ENCODE measurements at places on chromosomes 2 and 18.

GRCh38 chr2:65430603-65431420 is 1.6 kb downstream of the SPRED2 start:
- DNase-seq = peak; percentile 74

- DNase-seq = peak; percentile 50
Observed at GRCh38 chr18:21897811-21898210, 157.2 kb downstream of the MIB1 start.

- no peak for DNase-seq
Observed at GRCh38 chr2:123162400-123163016, 862.6 kb upstream of the CNTNAP5 start.

- DNase-seq = no peak
Observed at GRCh38 chr2:190904640-190905261, 24.1 kb downstream of the GLS start.

- no peak for DNase-seq
Observed at GRCh38 chr2:117700471-117700870, 114.0 kb upstream of the DDX18 start.

- no peak for DNase-seq
Observed at GRCh38 chr18:63619661-63620060, 24.4 kb downstream of the SERPINB4 start.

DNA sequence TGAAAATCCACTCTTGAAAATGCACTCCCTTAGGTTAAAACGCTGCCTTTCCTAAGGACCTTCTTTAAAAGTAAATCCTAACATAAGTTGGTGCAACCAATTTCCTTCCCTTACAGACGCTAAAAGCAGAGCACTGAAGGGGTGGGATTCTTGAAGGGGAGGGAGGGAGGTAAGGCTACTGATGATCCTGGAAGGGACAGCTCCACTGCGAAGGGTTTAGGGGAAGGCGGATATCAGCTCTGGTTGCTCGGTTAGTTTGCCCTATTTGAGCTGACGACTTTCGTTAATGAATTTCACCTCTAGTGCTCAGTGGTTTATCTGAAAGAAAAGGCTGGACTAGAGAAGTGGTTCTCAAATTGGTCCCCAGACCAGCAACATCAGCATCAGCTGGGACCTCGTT is 49.7 kb upstream of the SIGLEC15 start:
- DNase-seq = no peak

- no peak for DNase-seq
Observed at GRCh38 chr2:46706264-46706983, 209.2 kb downstream of the MCFD2 start.

- no peak for DNase-seq
Observed at GRCh38 chr2:198167346-198167745, 363.0 kb downstream of the PLCL1 start.

DNA sequence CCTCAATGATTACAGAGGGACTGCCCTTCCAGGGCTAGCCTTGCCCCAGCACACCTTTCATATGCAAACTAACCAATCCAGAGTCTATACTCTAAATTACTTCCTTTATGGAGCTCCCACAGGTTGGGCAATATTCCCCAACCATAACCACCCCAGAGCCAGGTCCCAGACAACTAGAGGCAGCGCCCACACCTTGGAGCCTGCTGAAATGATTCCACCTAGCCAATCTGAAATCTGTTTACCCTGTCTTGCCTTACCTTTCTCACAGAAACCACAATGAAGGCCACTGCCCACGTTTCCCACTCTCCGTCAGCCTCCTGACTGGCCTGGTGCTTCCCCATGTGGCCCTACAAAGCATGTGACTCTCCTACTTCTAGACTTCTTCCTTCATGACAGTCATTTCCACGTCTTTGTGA is 62.0 kb downstream of the REEP1 start:
- DNase-seq = no peak

- no peak for DNase-seq
Observed at GRCh38 chr2:165874445-165875039, 79.0 kb downstream of the TTC21B start.

GRCh38 chr2:43488737-43489136 is 107.1 kb downstream of the THADA start:
- DNase-seq = no peak

DNA sequence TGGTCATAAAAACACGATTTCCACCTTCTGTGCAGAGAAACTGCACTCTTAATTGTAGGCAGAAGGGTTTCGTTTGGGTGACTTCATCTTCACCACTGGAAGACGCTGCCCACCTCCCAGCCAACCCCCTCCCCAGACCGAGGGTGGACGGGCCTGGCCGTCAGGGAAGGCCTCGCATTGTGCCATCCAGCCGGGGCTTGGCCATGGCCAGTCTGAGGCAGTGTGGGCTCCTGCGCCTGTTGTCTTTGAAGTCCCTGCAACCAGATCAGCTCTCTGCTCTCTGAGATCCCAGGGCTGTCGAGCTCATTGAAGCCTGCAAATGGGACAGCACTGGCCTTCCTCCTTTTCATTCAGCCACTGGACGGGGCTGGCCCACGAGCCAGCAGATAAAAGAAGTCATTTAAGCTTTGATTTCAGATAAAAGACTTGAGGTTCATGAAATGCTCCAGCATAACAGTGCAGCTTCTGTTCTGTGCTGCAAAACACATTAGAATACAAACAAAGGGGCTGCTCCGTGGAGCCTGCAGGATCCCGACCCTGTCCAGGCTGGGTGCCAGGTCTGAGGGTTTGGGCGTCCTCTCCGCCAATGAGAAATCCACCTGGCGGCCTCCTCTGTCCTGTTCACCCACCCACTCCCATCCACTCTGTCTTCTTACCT is 253.5 kb downstream of the LDLRAD4 start:
- DNase-seq = no peak

GRCh38 chr2:241932899-241933178 is 63.3 kb downstream of the RTP5 start:
- no peak for DNase-seq

DNA sequence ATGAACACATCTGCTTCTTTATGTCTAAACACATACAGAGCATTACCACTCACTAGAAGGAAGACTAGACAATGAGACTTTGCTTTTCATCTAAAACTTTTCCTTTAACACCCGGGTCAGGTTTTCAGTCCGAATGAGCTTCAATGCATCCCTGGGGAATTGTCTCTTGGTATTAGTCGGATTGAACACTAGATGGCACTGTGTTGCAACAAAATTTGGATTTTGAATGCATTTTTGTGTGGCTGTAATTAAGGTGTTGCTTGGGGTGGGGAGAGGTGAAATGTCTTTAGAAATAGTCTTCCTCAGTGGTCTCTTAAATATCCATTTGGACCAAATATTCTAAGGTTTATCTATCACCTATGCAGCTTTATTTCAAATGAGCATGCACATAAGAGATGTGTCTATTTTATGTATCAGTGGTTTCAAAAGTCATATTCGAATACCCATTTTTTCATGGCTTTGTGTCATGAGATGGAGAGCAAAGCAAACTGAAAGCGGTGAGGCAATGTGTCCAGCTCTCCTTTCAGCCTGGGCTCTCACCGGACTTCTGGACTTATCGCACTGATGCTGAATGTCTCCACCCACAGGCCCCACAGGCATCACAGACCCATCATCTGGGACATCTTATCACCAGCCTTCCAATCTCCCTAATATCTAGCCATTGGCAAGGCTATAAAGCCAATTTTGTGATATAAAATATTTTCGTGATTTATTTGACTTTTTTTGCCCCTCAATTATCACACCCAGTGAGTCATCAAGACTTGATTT is 510.3 kb downstream of the RNF144A start:
- peak; percentile 38 for DNase-seq

- peak; percentile 35 for DNase-seq
Observed at GRCh38 chr2:100038011-100038410, 104.4 kb downstream of the AFF3 start.

DNA sequence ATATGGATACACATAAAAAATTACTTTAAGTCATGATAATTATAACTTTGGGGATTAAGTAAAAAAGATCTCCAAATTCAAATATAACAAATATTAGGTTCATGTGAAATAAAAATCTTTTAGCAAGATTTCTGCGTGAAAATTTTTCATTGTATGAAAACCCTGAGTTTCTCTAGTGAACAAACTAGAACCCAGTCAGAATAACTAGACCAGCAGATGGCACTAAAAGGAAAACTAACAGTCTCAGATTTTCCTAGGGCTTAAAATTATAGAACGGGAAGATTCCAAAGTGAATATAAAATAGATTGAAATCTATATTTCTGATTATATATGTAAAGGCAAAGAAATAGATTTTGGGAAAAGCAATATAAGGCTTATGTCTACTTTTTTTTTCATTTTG is 43.3 kb downstream of the TMEM200C start:
- no peak for DNase-seq

DNA sequence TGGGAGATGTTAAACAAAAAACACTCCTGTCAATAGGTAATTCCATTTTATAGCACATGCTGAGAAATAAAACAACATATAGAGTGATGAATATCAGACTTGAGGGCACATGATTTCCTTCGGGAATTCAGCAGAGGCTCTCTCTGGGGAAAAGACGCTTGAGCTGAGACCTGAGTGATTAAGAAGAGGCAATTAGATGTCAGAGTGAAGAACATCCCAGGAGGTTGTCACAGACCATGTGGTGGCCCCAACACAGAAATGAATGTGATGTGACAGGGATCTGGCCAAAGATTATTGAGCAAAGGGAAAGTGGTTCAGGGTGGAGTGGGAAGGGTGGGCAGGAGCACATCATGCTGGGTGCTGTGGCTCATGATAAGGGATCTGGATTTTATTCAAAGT is 254.7 kb downstream of the RAD51AP2 start:
- DNase-seq = no peak

- no peak for DNase-seq
Observed at GRCh38 chr2:217162533-217162932, 302.7 kb upstream of the TNP1 start.

GRCh38 chr2:8247905-8248622 is 433.8 kb upstream of the ID2 start:
- peak; percentile 25 for DNase-seq

- no peak for DNase-seq
Observed at GRCh38 chr2:37904993-37905392, 20.1 kb upstream of the RMDN2 start.

DNA sequence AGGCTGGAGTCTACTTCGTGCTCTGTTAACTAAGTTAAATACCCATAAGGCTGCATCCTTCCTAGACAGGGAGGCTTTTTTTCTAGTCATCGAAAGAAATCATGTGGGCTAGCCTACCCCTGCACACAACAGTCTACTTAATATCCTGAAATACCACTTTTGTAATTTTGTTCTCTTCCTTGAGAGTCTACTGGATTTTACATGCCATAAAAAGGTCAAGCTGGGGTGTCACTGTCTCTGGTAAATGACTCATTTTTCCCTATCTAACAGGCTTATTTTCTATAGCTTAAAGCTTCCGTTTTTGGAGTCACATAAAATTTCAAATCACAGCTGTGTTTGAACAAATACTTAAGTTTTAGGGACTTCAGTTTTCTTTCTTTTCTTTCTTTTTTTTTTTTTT is 10.7 kb upstream of the STAM2 start:
- no peak for DNase-seq

DNA sequence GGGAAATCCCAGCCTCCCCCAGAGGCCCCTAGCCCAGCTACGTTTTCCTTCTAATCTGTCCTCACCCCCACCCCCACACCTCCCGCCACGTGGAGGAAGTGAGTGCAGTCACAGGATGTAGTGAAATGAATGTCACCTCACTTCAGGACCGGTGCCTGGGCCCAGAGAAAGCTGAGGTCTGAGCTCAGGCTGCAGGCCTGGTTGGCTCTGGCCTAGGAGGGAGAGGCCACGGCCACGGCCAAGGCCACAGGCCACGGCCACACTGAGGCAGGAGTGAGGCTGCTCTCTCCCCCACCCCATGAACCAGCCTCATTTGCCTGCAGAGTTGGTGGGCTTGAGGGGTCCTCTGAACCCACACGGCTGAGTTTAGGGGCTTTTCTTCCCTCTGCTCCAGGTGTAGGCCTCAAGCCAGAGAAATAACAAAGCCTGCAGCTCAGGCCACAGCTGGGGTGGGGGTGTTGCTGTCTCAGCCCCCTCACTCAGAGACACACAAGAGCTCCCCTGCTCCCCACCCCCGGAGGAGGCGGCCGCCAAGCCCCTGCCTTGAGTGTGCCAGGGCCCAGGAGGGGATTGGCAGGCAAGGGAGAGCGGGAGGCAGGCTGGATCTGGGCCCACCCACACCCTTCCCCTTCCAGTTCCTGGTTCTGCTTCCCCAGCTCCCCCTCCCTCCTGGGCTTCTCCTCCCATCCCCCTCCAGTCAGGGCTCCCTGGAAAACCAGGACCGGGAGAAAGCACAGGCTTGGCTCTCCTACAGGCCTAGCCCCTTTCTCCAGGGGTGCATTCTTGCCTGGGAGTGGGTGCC is 27.0 kb downstream of the DNMT3A start:
- DNase-seq = peak; percentile 81

Data from WERI-Rb-1 (cell line).